GM03348 (cell line): ENCODE measurements at places on chromosomes 2 and 18.

GRCh38 chr18:41144441-41144840, 810.6 kb upstream of the PIK3C3 start:
- no peak for DNase-seq

DNA sequence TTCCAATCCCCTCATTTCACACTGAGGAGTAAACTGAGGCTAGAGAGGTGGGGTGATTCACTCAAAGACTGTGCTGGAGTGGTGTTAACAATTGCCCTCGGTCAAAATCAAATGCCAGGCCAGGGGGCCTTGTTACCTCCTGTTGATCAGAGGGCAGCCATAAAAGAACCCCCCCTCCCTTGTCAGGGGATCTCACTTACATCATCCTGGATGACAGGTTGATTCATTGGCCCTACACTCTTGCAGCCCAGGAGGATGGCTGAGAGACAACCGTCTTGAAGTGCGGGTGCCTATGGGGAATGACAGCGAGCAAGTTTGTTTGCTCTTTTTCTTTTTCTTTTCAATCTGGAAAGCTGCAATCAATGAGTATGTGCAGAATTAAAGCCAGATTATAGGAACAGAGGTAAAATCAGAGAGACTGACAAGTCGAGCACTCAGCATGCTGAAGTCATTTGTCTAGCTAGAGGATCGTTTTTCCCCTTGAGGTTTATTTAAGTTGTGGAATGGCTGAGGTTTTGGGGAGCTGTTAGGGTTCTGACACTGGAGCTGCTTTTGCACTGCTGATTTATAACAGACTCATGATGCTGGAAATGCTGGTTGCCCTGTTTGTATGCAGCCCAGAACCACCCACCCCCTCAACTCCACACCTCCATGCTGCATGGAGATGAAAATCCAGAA, 26.4 kb upstream of the NRP2 start:
- no peak for DNase-seq

- DNase-seq: no peak
Measured at GRCh38 chr2:8178911-8179310, 502.9 kb upstream of the ID2 start.

DNA sequence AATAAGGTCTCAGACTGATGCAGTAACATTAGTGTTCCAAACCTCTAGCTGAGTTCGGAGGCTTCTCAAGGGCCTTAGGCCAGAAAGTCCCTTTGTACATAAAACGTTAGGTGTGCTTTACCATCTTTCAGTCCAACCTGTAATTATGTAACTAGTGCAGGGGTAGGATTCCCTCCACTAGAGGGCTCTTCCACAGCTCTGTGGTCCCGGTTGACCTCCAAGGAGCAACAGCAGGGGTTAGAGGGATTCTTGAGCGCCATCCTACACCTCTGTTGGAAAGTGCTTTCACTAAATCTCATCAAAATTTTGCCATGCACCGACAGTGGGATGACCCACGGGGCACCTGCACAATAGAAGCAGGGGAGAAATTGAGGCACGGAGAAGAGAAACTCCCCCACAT, 155.8 kb upstream of the LRP1B start:
- DNase-seq: no peak

DNA sequence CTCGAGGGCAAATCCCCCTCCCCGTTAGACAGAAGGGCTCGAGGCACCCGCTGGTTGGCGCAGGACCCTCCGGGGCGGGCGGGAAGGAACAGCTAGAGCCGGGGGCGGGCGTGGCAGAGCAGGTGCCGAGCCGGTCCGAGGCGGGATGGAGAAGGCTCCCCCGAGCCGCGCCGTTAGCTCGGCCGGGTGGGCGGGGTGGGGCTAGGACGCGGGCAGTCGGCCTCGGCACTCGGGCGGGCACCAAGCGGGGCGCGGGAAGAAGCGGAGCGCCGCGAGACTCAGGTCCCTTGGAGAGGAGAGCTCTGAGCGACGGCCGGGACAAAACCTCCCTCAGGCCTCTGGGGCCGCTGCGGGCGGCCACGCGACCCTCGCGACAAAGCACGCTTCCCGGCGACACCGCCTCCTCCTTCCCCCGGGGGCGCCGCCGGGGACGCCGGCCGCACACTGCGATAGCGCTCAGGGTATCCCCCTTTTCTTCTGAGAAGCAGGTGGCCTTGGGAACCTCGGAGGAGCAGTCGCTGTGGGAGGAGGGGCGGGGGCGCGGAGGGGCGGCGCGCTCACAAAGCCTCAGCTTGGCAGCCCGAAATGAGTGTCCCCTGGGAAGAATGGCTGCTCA, 721 bp downstream of the FHOD3 start:
- DNase-seq: peak; percentile 67
